ENCODE measurements at places on chromosomes 1 and 21.

DNA sequence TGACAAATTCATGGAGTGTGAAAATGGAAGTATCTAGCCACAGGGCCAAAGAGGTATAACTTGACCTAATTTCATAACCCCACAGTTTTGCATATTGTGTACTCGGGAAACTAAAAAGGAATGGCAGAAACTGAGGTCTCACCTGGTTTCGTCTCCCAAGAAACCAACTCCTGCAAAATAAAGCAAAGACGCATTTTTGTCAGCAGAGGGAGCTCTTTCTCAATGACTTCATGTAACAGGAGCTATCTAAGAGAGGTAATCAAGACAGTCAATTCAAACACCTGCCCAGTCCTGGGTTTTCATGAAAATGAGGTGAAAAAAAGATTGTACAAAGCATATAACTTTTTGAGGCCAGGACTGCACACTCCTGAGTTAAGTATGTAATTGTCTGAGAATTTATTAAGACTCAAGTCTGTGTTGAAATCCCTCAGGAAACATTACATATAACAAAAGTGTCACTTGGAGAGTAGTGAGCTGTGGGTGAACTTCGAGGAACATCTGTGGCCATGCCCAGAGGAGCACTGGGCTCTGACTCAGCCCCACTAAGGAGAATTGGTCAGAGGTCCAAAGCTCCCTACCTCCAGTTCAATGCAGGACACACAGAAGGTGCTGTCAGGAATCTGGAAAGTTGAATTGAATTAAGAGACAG is 17.6 kb downstream of the FCRL4 start:
- peak; percentile 53 for DNase-seq

- DNase-seq: no peak
Measured at GRCh38 chr1:38558500-38559445, 300.8 kb downstream of the RRAGC start.

DNA sequence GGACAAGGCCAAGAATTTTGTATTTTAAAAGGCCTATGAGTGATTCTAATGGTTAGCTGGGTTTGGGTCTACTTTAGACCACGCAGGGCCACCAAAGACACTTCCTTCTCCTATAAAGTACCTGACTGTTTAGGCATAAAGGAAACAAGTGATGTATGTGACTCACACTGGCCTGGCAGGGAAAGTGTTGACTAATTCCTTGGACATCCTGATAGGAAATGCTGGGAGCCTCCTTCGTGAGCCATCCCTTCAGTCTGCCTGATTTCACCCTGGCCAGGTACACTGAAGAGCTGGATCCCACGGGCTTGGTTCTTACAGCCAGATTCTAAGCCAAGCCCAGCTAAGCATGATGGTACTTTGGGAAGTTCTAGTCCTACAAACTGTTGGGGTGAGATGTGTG is 100.5 kb upstream of the HMGB4 start:
- DNase-seq: peak; percentile 54

DNA sequence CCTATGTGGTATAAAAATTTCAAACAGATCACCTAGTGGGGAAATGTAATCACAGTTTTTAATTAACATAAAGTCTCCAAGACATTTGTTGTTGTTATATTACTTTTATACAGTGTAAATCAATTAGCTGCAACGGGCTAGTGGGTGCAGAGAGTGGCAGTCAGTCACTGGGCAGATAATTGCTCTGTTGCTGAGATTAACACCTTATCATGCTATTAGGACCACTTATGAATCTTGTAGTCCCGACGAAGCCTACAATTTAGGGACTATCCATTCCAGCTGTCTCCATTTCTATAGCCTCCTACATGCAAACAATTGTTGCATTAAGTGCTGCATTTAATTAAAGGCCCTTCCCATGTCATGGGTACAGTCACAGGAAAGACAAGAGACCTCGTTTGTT is 158.9 kb upstream of the PROX1 start:
- DNase-seq: no peak

- DNase-seq: peak; percentile 26
Measured at GRCh38 chr1:247551721-247552120, 2.8 kb downstream of the GCSAML start.

- peak; percentile 59 for DNase-seq
Measured at GRCh38 chr1:38018864-38019343, 6.4 kb downstream of the UTP11 start.

DNA sequence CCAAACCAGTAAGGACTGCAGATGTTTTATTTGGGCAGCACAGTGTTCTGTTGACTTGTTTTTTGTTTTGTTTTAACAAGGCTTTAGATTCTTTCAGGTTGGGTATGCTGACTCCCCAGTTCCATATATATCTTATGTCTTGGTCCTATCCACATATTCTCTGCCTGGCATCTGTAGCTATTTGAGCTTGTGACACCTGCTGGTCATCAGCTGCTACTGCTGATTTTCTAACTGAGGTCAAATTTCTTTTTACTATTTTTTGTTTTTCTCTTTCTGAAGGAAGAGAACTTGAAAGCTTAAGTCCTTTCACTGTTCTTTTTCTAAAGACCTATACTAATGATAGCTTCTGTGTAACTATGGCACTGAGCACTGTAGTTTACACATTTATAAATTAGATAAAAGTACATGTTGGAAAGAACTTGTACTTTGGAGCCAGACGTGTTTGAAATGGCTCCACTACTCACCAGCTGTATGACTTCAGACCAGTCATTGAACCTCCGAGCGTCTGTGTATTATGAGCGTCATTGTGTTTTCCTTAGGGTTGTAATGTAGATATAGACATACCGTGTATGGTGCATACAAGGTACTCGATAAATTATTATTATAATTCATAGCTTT is 109.4 kb downstream of the NRDC start:
- peak; percentile 68 for DNase-seq

DNA sequence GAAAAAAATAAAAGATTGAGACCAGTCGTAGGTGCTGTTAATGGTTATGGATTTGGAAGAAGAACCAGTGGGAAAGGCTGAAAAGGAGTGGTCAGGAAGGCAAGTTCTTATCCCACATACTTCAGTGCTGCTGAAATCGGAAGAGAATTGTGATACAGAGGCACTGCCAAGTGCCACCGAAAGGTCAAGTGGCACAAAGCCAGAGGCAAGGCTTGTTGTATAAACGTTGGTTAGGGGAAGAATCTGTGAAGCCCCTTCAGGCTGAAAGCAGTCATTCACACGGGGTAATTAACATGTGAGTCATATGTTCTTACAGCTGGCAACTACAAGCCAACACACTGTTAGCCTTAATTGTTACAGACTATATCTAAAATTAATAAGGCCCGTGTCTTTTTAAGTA is 48.8 kb downstream of the ZBTB40 start:
- DNase-seq: peak; percentile 59

DNA sequence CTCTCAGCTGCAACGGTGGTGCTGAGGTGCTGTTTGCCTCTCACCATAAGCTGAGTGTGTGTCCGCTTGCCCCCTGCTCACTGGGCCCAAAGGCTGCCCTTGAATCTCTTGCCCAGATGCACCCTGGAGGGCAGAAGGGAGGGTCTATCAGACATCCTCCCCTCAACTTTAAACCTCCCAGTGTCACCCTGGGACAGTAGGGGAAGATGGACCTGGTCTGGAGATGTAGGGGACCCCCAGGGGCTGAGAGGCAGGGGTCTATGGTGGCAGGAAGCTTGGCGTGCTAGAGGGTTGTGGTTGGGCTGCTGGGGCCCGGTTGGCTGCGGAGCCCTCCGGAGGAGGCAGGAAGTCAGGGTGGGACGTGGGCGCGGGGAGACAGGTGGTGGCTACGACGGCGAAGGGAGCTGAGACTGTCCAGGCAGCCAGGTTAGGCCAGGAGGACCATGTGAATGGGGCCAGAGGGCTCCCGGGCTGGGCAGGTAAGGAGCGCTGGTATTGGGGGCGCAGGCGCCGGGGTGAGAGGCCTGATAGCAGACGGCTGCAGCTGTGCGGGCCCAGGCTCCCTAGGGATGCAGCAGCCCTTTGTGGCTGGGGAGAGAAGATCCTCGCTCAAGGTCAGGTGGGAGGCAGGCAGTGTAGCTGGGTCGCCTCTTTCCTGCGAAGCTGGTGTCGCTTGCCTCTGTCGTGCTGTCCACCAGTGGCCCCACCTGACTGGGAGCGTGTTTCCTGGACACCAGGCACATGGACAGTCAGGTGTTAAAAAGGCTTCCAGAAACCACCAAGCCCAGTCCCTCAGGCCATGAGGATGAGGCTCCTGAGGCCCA is at the start of gene LCK:
LCK (plus strand) TSS at position 373 of the 824 bp plus-strand sequence. CDS start 23,065 bp downstream, outside the sequence.
- no peak for DNase-seq

GRCh38 chr1:233182587-233182986 is 112.9 kb downstream of the PCNX2 start:
- DNase-seq: no peak

DNA sequence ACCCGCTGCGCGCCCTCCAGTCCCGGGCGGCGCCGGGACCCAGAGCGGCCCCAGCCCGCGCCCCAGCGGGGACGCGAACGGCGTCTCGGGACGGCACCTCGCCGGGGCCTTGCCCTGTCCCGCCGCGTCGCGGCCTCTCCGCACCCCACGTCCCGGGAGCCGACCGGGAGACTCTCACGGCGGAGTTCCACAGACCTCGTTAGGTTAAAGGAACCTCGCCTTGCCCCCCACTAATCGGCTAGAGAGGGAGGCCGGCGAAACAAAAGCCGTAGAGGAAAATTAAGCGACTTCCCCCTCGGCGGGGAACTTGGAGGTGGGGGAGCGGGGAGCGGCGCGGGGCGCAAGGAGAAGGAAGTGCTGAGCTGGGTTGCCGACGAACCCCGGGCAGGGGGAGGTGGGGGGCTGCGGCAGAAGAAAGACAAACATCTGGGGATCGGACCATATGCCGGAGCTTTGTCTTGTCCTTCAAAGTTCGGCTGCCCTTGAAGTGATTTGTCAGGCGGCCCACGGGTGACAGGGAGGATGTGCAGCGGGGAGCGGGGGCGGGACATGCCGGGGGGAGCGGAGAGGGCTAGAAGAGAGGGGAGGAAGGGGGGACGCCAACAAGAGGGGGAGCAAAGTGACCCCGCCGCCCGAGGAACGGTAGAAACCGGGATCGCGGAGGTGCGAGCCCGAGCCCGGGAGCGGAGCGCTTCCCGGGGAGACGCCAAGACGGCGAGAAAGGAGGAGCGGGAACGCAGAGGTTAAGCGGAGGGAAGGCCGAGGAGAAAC is 120.0 kb upstream of the RRP15 start:
- no peak for DNase-seq

- DNase-seq: no peak
Measured at GRCh38 chr1:2294725-2295078, 66.6 kb downstream of the SKI start.

- no peak for DNase-seq
Measured at GRCh38 chr21:37043818-37044217, 29.1 kb downstream of the PIGP start.

DNA sequence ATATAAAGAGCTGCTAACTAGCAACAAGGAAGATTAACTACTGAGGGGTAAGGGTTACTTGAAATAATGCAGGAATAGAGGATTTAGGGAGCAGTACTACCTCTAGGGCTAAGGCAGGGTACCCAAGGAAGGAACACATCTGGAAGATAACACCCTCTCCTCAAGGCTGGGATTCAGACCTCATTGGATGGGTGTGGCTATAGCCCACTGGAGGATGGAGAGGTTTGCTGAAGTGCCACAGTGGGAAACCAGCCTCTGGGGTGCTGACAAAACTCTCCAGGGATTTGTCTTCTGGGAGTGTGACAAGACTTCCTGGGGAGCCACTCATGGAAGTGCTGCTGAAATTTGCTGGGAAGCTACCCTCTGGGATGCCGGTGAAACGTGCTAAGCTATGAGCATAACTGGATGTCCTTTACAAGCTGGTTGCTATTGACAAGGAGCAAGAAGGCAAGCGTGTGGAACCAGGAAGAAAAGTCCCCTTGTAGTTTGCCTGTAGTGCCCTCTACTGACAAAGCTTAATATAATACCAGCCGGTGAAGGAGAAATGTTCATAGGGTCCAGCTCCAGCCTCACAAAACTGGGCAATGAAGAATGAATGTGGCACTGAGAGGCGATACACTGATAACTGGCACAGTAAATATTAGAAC is 122.8 kb upstream of the USP24 start:
- peak; percentile 61 for DNase-seq

DNA sequence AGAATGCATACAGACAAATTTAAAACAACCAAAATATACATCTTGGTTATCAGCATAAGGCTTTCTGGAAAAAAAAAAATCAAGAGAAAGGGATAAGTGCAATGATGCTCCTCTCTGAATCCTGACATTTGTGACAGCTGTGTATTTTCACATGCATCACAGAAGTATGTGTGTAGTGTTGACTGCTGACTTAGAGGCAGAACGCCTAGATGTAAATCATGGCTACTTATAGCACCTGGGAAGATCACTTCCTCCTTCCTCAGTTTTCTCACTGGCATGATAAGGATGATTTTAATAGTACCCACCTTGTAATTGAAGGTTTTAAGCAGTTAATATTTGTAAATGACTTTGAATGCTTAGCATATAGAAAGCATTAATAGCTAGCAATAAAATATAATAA is 112.5 kb downstream of the MRPL39 start:
- DNase-seq: no peak

- no peak for DNase-seq
Measured at GRCh38 chr1:99571092-99571734, 74.7 kb upstream of the PALMD start.

- DNase-seq: peak; percentile 39
Measured at GRCh38 chr1:203202431-203203245, 16.1 kb upstream of the CHI3L1 start.

GRCh38 chr21:37915941-37916309 is 332 bp downstream of the KCNJ6 start:
- no peak for DNase-seq
